Activated CD8-positive, alpha-beta memory T cell treated with anti-CD3 and anti-CD28 coated beads, Interleukin-2, amount 10 ng/mL, durations not matched to agents 7 days and 5 days (primary cell): ENCODE measurements at places on chromosomes 2 and 18.

DNA sequence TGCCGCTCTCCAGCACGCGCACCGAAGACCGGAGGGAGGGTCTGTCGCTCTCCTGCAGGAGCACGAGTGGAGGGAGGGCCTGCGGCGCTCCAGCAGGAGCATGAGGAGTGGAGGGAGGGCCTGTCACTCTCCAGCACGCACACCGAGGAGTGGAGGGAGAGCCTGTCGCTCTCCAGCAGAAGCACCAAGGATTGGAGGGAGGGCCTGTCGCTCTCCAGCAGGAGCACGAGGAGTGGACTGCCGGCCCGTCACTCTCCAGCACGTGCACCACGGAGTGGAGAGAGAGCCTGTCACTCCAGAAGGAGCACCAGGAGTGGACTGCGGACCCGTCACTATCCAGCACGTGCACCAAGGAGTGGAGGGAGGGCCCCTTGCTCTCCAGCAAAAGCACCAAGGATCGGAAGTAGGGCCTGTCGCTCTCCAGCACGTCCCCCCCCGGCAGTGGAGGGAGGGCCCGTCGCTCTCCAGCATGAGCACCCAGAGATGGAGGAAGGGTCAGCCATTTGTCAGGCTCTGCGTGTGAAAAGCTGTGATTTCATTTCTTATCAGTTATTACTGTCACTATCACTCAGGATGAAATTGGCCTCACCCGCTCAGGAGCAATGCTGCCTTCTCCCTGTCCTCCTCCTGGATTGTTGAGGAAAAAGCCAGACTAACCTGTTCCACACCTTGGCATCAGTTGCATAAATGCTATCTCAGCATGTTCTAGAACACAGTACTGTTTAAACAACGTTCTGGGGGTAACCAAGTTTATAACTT is 35.9 kb downstream of the ADI1 start:
- H3K27ac ChIP-seq, result no peak overlapping the region
- DNase-seq, result no peak
- H3K27me3 ChIP-seq, result no peaks in the 10 kb centered on the region
- H3K4me1 ChIP-seq, result no peaks in the 10 kb centered on the region
- no peaks in the 10 kb centered on the region for H3K36me3 ChIP-seq

DNA sequence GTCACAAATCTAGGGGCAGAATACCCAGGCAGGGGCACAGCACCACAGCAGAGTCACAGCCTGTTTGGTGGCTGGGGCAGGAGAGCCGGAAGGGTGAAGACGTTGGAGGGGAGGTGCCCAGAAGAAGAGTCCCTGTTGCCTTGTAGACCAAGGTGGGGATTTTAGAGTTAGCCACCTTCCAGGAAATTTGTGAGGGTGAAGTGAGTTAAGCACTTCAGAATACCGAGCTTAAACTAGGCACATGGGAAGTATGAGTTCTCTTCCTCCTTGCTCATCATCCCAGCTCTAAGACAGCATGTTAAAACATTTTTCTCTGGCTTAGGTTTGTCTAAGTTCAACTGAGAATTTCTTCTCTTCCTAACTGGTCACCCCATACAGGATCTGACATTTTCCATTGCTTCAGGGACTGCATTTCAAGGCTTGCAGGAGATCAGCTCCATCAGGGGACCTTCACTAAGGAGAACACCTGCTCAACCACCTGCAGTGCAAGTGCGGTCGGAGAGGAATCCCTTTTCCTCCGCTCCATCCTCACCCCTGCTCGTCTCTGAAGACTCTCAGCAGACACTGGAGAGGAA is 26.5 kb upstream of the PHLPP1 start:
- H3K27me3 ChIP-seq, result peaks cover 15% of the 10 kb centered on the region
- no peak overlapping the region for H3K27ac ChIP-seq
- DNase-seq, result no peak
- H3K4me3 ChIP-seq, result no peak overlapping the region

GRCh38 chr2:112614201-112614840 is 29.9 kb downstream of the CHCHD5 start:
- no peak overlapping the region for H3K4me3 ChIP-seq
- no peak for DNase-seq
- H3K4me1 ChIP-seq, result no peaks in the 10 kb centered on the region
- H3K36me3 ChIP-seq, result peaks cover 1% of the 10 kb centered on the region
- peaks cover 41% of the 10 kb centered on the region for H3K27me3 ChIP-seq

- no peak overlapping the region for H3K4me3 ChIP-seq
- no peaks in the 10 kb centered on the region for H3K27me3 ChIP-seq
- H3K36me3 ChIP-seq, result no peaks in the 10 kb centered on the region
- H3K27ac ChIP-seq, result no peak overlapping the region
Measured at GRCh38 chr2:137938204-137938603, 26.1 kb upstream of the HNMT start.

DNA sequence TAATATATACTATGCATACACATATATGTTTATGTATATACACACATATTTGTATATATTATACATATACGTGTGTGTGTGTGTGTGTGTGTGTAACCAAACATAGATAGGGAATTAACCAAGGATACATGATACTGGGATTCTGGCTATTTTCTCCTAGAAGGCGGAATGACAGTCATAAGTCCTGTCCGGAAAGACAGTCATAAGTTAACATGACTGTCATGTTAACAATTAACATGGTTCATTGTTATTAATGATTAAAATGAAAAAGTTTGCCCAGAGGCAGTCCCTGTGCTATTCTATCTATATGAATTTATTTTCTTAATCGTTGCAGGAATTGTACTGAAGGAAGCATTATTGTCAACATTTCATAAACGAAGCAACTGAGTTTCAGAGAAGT is 450.7 kb upstream of the NXPH2 start:
- H3K4me3 ChIP-seq, result no peak overlapping the region
- no peaks in the 10 kb centered on the region for H3K27me3 ChIP-seq
- H3K4me1 ChIP-seq, result no peaks in the 10 kb centered on the region

GRCh38 chr18:7923105-7923504 is 356.0 kb downstream of the PTPRM start:
- no peak overlapping the region for H3K27ac ChIP-seq
- H3K4me3 ChIP-seq, result no peak overlapping the region
- no peaks in the 10 kb centered on the region for H3K27me3 ChIP-seq

DNA sequence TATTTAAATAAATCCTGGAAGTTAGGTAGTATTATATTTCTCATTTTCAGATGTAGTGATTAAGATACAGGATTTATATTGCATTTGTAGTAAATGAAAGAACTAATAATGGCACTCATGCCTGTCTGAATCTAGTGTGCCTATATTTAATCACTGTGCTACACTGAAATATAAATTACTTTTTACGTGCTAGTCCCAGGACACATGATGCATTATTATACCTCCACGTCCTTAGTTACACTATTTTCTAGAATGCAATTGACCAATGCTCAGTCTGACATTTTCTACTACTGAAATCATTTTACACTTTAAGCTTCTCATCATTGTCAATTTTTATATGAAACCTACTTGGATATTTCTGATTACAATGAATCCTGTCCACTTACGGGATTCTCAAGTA is 80.9 kb upstream of the TMEFF2 start:
- no peak overlapping the region for H3K27ac ChIP-seq
- no peaks in the 10 kb centered on the region for H3K27me3 ChIP-seq
- no peaks in the 10 kb centered on the region for H3K36me3 ChIP-seq

GRCh38 chr2:6538607-6539006 is 327.1 kb downstream of the CMPK2 start:
- H3K27me3 ChIP-seq, result no peaks in the 10 kb centered on the region
- no peak overlapping the region for H3K4me3 ChIP-seq
- no peak for DNase-seq
- H3K36me3 ChIP-seq, result no peaks in the 10 kb centered on the region
- H3K4me1 ChIP-seq, result no peaks in the 10 kb centered on the region

DNA sequence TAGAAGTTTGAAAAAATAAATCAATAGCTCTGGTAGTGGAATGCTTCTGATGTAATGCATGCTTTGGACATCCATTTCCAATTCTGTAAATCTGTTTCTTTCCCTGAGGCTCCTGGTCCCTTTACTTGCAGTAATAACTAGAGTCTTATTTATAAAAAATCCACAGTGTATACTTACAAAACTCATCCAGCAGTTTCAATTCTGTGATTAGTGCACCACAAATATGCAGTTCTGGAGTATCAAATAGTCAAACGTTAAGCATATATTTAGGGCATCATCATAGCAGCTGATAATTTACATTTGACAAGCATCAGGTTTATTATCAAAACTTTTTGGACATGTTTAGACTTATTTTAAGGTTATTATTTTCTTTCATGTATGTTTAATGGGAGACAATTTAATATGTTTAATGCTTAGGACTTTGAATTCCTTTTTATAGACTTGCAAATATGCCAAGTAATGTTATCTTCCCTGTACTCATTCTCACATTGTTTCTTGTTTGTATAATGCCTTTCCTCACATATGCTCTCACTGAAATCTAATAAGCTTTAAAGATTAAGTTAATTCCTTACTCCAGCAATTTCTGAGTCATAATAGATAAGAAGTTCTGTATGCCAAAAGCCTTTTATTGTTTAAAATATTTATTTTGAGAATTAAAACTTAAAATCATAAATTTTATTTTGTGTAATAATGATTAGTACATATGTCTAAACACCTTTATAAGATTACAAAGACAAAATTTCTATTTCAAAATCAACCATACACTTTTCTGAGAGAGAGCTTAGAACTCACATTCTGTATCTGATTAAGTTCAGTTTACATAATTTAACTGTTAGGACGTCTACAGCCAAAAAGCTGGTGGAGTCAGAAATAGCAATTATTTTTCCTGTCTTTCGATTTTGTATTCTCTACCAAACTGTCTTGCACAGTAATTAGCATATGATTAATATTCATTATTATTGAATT is 341.5 kb upstream of the TMEFF2 start:
- DNase-seq, result no peak
- H3K4me3 ChIP-seq, result no peak overlapping the region
- no peak overlapping the region for H3K27ac ChIP-seq
- H3K27me3 ChIP-seq, result no peaks in the 10 kb centered on the region

DNA sequence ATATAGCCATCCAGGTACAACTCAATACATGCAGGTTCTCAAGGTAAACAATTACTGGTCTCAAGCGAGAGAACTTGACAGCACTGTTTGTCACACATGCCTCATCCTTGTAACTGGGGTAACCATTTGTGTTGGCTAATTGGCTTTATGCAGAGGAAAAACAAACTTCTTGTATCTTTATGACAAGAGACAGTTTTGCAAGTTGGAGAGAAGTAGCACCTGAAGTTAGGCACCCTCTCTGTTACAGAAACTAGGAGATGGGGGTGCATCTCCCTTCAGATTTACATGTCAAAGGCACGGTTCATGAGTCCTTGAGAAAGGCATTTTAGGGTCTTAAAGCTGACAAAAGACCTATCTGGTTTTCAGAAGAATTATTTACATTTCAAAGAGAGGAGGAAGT is 241.7 kb downstream of the CD226 start:
- no peak overlapping the region for H3K27ac ChIP-seq
- no peaks in the 10 kb centered on the region for H3K4me1 ChIP-seq
- no peaks in the 10 kb centered on the region for H3K36me3 ChIP-seq
- no peak for DNase-seq

DNA sequence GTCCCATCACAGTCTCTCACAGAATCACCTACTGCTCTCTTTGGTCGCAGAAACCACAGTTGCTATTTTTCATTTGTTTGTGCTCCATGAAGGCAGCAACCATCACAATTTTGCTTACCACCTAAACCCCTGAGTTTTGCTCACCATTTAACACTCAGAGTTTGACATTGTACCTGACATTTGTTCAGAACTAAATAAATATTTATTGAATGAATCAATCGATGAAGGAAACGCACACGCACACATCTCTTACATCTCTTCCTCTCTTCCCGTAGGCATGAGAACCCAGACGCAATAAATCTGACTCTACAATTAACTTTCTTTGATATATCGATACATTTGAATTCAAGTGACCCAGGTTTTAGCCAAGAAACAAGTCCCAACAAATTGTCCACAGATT is 105.5 kb upstream of the RNF152 start:
- H3K36me3 ChIP-seq, result no peaks in the 10 kb centered on the region
- H3K4me3 ChIP-seq, result no peak overlapping the region
- DNase-seq, result no peak

GRCh38 chr2:82675186-82675585 is 1783.9 kb downstream of the SUCLG1 start:
- DNase-seq, result no peak
- no peaks in the 10 kb centered on the region for H3K36me3 ChIP-seq
- H3K27ac ChIP-seq, result no peak overlapping the region
- H3K27me3 ChIP-seq, result no peaks in the 10 kb centered on the region
- no peak overlapping the region for H3K4me3 ChIP-seq
- H3K4me1 ChIP-seq, result no peaks in the 10 kb centered on the region

DNA sequence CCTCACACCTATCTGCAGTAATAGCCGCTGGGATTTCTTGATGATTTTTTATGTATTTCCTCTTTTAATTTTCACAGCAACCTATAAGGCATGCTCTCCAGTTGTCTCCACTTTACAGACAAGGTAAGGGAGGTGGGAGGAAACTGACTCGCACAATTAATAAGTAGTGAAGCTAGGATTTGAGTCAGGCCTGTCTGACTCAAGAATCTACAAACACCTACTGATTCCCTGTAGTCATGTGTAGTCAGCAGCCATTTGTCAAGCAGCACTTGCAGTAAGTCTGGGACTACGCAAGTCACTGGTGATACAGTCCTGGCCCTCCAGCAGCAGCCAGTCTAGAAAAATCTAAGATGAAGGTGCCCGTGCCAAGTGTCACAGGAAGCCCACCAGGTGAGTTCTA is 193.6 kb upstream of the PKDCC start:
- peaks cover 13% of the 10 kb centered on the region for H3K27me3 ChIP-seq
- no peak for DNase-seq
- no peak overlapping the region for H3K4me3 ChIP-seq
- no peaks in the 10 kb centered on the region for H3K4me1 ChIP-seq
- H3K27ac ChIP-seq, result no peak overlapping the region
